ENCODE measurements at places on chromosomes 11 and 22.

DNA sequence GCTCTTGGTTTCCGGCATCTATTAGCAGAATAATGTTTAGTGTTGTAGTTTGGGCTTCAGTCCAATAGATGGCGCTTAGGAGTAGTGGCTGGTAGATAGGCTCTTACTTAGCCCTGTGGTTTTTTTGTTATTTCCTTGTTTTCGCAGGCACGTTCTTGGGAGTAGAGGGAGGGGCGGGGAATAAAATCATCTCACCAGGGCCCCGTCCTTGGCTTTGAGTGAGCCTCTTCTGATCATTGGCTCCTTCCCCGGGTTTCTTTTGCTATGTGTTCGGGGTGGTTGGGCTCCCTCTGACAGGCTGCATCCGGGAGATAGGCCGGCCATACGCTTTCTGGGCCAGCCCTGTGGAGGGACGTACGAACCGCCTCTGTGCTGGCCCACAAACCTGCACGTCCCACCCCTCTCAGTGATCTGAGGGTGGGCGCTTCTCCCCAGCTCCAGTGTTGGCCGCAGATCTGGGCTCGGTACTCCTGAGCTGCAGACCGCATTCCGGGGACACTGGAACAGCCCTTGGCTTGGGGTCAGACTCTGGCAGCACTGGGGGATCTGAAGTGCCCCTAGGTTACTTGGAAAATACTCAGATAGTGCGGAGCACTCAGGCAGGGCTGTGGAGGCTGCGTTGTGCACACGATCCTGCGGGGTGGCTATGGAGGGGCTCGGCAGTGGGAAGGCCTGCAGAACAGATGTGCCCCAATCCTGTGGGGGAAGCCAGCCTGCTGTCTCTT lies 217.0 kb downstream of the DYNC2H1 start:
- no peak for DNase-seq

DNA sequence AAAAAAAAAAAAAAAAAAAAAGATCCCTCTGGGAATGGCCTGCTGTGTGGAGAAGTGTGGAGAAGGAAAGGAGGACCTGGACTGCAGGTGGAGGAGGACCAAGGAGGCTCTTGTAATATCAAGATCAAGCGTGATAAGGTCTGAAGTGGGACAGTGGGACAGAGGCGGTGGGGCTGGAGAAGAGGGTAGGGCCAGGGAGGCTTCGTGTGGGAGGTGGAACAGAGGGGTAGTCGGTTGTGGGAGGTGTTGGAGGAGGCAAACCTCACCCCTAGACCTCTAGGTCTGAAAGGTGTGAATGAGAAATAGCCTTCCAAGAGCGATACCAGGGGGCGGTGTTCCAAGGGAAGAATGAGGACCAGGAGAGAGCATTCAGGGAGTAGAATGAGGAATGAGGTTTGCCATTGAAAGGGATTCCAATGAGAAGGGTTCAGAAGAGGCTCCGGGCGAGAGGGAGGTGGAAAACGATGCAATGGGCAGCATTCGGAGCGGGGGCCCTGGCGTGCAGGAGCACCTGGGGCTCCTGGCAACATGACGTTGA lies 44.2 kb downstream of the MCHR1 start:
- no peak for DNase-seq

DNA sequence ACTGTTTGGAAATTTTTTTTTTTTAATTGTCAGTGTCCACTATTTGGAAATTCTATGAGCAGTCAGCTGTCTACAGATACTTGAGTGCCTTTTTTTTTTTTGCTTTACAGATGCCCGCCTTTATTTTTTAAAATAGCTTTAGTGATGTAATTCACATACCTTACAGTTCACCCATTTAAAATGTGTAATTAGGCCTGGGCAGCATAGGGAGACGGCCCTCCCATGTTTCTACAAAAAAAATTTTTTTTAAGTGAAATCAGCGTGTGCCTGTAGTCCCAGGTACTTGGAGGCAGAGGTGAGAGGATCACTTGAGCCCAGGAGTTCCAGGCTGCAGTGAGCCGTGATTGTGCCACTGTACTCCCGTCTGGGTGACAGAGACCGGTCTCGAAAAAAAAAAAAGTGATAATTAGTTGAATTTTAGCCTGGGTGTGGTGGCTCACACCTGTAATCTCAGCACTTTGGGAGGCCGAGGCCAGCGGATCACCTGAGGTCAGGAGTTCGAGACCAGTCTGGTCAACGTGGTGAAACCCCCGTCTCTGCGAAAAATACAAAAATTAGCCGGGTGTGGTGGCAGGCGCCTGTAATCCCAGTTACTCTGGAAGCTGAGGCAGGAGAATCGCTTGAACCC lies 1.5 kb downstream of the ZNF143 start:
- DNase-seq, result no peak

GRCh38 chr22:29633514-29634312 lies 30.3 kb downstream of the NF2 start:
- no peak for DNase-seq

DNA sequence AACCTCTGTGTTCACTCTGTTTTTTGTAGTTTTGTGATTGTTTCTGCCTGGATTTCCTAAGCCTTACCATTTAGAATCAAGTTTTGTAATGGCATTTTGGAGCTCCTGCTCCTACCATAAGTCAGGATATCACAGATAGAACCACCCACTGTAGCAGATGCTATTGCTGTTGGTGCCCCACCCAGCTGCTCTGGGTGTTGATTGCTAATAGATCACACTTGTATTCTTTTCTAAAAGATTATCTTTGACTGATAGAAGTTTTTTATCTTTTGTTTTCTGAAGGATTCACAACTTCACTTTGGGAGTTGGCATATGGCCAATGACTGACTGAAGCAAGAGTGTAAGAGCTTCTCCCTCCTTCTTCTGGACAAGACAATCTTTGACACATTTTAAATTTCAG lies 76.0 kb downstream of the EHF start:
- DNase-seq, result no peak

DNA sequence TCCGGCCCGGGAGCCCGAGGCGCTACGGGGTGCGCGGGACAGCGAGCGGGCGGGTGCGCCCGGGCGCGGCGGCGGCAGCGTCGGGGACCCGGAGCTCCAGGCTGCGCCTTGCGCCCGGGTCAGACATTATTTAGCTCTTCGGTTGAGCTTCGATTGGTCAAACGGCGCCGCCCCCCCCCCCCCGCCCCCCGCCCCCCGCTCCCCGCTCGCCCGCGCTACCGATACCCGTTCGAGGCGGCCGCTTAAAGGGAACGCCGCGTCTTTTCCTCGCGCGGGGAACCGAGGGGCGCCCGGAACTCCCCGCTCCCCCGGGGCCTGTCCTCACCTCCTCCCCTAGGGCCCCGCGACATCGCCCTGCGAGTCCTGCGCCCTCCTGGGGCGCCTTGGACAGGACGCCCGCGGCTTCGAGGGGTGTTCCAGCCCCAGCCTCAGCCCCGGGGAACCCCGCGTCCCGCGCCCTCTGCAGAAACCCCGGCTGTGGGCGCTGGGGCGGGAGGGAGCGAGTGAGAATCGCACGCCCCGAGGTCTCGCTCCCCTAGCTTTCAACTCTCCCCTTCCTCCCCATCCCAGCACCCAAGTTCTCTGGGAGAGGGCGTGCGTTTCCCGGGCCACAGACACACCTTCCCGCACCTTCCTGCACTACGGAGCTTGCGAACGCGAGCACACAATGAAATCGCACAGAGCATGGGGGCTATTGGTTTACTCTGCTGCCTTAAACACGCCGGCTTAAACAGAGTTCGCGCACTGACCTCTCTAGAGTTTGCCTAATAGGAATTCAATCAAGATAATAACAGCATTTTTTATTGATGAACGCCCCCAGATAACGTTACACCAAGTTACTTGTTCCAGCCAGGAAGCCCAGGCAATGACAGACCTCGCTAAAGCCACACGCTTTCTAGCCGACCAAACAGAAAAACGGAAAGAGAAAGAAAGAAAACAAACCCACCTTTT lies at the start of gene BDNF:
Gene BDNF (minus strand): TSS at position 105 of the 951 bp plus-strand sequence. CDS start 41,891 bp downstream, outside the sequence.
- no peak for DNase-seq

DNA sequence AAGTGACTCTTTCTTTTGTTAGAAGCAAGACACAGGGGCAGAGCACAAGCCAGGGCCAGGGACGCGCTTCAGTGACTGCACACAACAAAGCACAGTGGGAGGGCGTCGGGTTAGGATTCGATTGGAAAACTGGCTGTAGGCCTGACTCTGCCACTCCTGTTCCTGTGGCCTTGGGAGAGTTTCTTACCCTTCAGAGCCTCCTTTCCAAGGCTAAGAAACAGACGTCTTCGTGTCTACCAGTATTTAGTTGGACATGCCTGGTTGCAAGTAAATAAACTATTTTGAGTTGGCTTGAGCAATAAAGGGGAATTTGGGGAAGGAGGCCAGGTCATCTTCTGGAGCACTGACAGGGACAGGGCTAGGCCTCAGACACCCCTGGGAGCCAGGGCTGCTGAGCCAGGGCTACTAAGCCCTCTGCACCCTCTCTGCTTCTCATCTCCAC lies 549.1 kb downstream of the INSC start:
- no peak for DNase-seq

DNA sequence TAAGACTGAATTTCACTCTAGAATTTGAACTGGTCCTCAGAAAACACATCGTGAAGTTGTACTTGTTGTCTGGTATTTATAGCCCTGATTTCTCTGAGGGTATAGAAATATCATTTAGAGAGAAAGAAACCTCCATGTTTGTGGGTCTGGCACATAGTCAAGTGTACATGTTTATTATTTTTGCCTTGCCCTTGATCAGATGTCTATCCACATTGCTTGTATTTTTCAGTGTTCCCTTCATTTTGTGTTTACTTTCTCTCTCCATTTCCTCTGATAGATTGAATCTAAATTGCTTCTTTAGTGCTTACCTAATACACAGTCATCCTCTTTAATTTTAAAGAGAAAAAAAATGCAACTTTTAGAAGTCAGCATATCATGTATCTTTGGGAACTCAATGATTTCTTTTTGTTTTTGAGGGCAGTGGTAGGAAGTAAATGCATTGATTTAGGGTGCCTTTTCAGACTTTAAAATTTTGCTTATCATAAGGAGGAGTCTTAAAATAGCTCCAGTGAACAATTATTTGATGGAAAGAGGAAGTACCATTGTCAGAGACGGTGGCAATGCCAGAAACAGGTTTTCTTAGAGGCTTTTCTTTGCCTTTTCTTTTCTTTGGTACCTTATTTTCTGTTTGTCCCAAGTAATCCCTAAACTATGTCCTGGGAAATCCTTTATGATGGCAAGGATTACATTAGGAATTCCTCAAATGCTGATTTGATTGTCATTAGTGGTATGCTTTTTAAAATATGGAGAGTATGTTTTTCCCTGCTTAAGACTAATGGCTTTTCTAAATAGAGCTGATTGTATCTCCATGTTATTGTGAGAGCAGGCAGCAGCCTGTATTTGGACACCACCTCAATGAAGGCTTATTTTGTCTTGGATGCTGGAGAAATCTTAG lies 29.8 kb upstream of the TECTA start:
- DNase-seq, result no peak

GRCh38 chr22:46040471-46041465 lies 63.8 kb upstream of the WNT7B start:
- DNase-seq, result no peak

GRCh38 chr11:112396076-112396475 lies 135.4 kb upstream of the PLET1 start:
- DNase-seq, result no peak

DNA sequence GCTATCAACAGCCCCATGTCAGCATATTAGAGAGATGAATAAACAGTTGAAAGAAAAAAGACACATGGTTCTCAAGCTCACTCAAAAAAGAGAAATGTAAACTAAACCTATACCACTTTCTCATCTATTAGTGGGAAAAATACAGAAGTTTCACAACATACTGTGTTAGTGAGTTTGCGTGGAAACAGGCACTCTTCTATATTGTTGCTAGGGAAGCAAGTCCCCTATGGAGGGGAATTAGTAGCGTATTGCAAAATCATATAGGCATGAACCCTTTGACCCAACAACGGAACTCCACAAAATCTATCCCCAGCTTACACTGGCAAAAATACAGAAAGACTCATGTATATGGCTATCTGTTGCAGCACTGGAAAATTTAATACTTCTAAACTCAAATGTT lies 14.2 kb upstream of the RFPL2 start:
- no peak for DNase-seq

Measured in effector CD4-positive, alpha-beta T cell (primary cell).